ENCODE measurements at places on chromosomes 13 and 19. TPM values are rescaled to one million over a fixed set of nuclear protein-coding genes. Genes with fewer than 3 reads are reported as not detected.
A peak's percentile ranks its signal among the peaks of the same experiment; 100 is the strongest.

Gene ZNF582
- total RNA-seq = 3.6 TPM

- no peak for DNase-seq
- H3K27me3 ChIP-seq = no peaks in the 10 kb centered on the region
- no peaks in the 10 kb centered on the region for H3K4me1 ChIP-seq
- no peak overlapping the region for H3K4me3 ChIP-seq
- H3K27ac ChIP-seq = no peak overlapping the region
- H3K36me3 ChIP-seq = no peaks in the 10 kb centered on the region
Measured at GRCh38 chr13:80173224-80173623, 167.7 kb downstream of the SPRY2 start.

DNA sequence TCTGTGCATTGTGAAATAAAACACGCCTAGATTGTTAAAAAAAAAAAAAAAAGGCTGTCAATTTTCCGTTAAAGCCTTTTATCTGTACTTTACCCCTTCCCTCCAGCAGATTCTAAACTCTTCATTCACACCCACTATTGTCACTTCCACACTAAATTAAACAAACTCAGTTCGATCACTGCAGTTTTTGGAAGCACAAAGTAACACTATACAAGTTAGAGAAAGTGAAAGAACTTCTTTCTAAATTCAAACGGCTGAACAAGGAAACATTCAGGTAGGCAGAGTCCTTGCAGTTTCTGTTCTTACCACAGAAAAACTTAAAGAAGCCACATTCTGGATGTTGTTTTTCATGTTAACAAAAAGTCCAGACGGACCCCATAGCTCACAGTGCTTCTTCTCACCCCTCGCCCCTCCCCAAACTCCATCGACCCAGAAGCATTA, 27.5 kb upstream of the UBE2L5 start:
- H3K36me3 ChIP-seq = no peaks in the 10 kb centered on the region
- peak overlapping the region; percentile 56 for H3K27ac ChIP-seq

Gene PBX4
- total RNA-seq = 0.93 TPM

- H3K27me3 ChIP-seq = no peaks in the 10 kb centered on the region
- H3K27ac ChIP-seq = no peak overlapping the region
- no peaks in the 10 kb centered on the region for H3K4me1 ChIP-seq
Measured at GRCh38 chr13:44622261-44622660, 46.1 kb upstream of the TSC22D1 start.

Gene HOMER3
- 41.9 TPM for total RNA-seq

Gene PAF1
- 43.2 TPM for total RNA-seq

- peak overlapping the region; percentile 22 for H3K27ac ChIP-seq
- peaks cover 30% of the 10 kb centered on the region for H3K4me1 ChIP-seq
- DNase-seq = peak; percentile 59
- H3K4me3 ChIP-seq = no peak overlapping the region
- no peaks in the 10 kb centered on the region for H3K36me3 ChIP-seq
- H3K27me3 ChIP-seq = no peaks in the 10 kb centered on the region
Measured at GRCh38 chr13:51523082-51523518, 61.2 kb upstream of the WDFY2 start.

Gene TMEM150B
- not detected for total RNA-seq

Gene ACP5
- not detected for total RNA-seq

DNA sequence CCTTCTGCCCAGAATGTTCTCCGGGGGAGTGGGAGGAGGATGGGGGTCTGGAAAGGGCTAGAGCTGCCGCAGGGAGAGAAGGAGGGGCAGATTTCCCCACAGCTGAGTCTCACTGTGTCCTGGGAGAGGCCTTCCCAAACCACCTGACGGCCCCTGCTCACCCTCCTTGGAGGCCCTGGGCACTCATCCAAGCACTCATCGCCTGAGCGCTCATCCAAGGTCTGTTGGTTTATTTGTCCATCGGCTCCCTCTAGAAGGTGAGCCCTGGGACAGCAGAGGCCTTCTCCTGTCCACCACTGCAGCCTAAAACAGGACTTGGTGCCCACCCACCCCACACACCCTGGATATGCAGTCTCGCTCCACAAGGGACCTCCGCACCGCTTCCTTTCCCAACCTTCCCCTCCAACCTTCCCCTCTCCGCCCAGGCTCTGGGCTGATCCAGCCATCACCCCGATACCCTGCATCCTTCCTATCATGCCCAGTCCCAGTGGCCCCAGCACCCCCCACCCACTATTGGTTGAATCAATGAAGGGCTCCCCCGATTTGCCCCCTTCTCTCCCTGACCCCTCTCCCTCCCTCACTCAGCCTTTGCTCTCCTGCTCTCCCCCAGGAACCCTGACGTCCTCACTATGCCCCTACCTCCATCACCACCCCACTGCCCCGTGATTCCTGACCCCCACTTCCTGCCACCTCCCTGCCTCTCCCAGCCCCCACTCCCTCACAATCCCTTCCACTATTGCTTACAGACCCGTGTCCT, 1.7 kb downstream of the UBXN6 start:
- peak; percentile 42 for DNase-seq
- peak overlapping the region; percentile 81 for H3K27ac ChIP-seq
- H3K36me3 ChIP-seq = peaks cover 5% of the 10 kb centered on the region
- peaks cover 21% of the 10 kb centered on the region for H3K4me1 ChIP-seq

GRCh38 chr19:2274931-2275535, 6.9 kb downstream of the PEAK3 start:
- DNase-seq = peak; percentile 37
- H3K27ac ChIP-seq = no peak overlapping the region
- H3K36me3 ChIP-seq = peaks cover 3% of the 10 kb centered on the region
- no peaks in the 10 kb centered on the region for H3K27me3 ChIP-seq
